ENCODE measurements at places on chromosomes 16 and 17.

- no peak for DNase-seq
Measured at GRCh38 chr17:21268596-21269188, 15.5 kb upstream of the NATD1 start.

DNA sequence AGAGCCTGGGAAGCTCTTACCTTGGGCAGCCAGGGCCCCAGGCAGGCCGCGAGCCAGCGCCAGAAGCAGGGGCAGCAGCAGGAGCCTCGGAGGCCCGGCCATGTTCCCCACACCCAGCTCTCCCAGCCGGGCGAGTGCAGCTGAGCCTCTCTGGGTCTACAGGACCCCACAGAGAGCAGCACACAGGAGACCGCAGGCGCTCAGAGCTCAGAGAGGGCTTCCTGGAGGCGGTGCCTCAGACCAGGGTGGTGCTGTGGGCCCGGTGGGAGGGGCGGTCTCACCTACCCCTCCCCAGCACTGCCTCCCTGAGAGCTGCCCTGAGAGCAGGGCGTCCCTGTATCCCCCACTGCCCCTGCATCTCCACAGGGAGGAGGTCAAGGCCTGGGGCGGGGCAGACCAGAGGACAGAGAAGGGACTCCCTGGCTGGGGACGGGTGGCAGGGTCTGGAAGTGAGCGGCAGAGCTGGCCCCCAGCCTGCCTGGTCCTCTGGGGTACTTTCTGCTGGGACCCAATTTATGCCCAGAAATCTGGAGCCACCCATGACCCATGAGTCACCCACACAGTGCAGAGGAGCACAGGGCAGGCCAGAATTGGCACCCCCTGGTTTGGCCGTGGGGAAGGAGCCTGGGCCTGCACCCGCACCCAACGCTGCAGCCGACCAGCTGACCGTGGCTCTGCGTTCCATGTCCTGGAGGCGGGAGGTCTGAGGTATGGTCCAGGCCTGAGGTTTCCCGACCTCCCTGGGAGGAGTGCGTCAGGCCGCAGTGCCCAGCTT lies at the start of gene CD7:
Gene CD7 (minus strand): TSS at position 215 of the 775 bp plus-strand sequence. CDS start 113 bp downstream, at position 102.
- no peak for DNase-seq

DNA sequence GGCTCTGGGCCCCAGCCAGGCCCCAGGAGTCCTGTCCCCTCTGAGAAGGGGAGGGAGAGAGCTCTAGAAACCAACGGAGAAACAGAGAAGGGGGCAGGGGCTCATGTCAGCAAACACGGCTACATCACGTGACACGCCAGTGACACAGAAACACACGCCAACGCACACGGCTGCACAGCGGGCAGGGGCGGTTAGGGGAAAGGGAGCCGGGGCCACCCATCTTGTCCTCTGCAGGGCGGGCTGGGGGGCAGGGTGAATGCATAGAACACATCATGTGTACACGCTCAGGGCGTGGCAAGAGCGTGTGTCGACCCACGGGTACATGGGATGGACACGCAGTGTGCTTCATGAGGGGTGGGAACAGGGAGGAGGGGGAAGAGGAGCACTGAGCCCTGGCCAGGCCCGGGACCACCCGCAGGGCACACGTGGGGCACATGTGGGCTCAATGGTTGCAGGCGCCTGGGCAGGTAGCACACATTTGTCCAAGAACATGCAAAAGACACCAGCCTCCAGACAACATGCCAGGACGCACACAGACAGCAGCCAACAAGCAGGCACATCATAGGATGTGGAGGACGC lies 4.6 kb downstream of the HSD3B7 start:
- DNase-seq, result no peak

DNA sequence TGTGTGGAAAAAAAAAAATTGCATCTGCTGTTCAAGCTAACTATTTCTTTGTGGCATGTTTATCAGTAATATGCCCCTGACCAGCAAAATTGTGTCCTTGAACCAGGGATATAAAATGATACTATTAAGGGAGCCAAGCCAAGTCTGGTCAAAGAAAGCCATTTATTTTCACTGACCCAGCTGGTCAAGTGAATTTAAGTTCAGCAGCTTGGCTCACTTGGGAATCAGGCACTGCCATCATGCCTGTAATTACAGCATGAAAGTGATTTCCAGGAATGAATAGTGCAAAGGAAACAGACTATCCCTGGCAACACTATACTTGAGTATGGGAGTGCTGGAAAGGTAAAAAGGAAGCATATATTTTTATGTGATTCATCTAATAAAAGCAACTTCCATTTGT lies 934.6 kb upstream of the CDH8 start:
- no peak for DNase-seq

DNA sequence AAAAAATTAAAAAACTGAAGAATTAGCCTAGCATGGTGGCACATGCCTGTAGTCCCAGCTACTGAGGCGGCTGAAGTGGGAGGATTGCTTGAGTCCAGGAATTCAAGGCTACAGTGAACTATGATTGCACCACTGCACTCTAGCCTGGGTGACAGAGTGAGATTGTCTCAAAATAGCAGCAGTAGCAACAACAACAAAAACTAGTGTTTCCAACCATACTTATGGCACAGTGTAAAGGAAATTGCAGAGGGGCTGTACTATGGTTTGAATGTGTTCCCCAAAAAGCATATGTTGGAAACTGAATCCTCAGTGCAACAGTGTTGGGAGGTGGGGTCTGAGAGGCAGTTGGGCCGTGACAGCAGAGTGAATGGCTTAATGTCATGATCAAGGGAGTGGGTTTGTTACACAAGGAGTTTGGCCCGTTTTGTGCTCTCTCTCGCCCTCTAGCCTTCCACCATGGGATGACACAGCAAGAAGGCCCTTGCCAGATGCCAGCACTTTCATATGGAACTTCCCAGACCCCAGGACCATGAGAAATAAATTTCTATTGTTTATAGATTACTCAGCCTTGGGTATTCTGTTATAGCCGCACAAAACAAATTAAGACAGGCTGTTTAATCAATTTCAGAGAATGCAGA lies 70.0 kb downstream of the PGS1 start:
- DNase-seq, result no peak

DNA sequence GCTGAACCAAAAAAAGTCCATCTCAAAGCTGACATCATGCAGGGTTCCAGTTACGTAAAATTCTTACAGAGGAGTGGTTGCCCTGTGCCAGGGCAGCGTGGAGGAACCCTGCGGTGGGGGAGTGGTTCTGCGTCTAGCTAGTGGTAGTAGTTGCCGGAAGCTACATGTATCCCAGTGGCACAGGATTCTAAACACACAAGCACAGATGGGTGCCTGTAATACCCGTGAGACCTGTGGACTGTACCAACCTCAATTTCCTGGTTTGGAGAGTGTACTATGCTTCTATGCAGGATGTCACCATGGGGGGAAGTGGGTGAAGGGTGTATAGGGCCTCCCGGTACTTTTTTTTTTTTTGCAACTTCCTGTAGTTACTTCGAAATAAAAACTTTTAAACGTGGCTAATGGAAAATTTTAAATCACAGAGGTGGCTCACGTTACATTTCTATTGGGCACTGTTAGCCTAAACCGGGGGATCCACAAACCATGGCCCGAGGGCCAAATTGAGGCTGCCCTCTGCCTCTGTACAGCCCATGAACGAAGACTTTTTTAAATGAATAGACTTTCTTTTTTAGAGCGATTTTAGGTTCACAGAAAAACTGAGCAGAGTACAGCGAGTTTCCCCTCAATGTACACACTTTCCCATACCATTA lies 38.5 kb downstream of the TBC1D16 start:
- no peak for DNase-seq

GRCh38 chr16:8109510-8110369 lies 480.6 kb downstream of the TMEM114 start:
- no peak for DNase-seq

- DNase-seq, result no peak
Measured at GRCh38 chr17:36657390-36657762, 56.0 kb downstream of the MRM1 start.

- DNase-seq, result no peak
Measured at GRCh38 chr17:7292194-7292593, 2.2 kb downstream of the YBX2 start.

DNA sequence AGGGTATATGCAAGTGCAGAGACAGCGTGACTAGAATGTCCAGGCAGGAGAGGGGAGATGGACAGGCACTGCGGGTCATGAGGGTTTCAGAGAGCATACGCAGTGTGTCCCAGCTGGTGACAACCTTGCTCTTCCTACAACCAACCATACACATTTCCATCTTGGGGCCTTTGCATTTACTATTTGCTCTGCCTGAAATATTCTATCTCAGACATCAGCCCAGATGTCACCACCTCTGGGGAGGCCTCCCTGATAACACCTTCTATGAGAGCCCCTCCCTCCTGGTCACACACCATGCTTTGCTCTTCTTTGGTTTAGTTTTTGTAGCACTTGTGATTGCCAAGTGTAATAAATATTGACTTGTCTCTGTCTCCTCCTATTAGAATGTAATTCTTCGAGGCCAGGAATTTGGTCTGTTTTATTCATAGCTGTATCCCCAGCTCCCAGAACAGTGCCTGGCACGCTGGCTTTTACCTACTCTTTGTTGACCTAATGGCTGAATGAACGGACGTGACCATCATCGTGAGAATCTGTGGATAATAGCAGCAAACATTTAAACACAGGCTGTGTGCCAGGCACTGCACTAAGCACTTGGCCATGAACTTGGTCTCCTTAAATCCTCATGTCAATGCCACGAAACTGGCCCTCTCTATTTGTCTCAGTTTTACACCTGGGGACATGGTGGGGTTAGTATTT lies 51.9 kb downstream of the PLCG2 start:
- DNase-seq, result no peak

DNA sequence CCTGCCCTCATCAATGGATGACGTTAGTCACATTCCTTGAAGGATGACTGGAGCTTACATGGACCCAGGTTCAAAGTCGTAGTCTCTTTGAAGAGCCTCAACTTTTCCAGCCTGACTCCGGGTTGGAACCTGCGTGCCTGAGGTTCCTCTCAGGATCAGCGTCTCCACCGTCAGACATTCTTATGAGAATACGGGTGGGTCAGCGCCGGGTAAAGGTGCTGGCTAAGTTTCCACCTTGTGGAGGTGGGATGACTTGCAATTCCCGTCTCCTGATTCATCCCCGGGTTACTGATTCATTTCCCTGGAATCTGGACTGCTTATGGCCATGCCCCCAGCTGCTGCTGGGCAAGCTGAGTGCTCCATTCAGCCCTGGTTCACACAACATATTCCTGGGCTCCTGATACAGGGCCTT lies 38.9 kb upstream of the CMIP start:
- DNase-seq, result no peak

GRCh38 chr17:51435641-51436091 lies 175.3 kb downstream of the UTP18 start:
- no peak for DNase-seq

DNA sequence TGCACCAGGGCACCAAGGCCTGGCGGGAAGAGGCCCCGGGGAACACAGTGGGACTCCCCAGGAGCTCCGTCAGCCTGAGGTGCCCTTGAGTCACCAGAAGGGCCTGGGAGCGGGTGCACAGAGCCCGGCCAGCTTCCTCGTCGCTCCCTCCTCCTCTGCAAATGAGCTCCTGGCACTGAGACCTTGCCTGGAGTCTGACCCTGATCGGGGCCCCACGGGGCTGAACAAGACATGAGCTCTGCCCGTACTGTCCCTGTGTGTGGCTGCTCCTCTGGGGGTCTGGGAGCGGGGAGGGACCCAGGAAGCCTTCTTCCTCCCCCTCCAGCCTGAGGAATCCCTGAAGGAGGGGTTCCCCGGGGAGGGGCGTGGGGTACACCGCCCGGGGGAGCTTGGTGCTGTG lies 36.4 kb upstream of the SSTR5 start:
- DNase-seq, result no peak

GRCh38 chr17:34314279-34314678 lies 5.0 kb upstream of the CCL8 start:
- DNase-seq, result no peak

- no peak for DNase-seq
Measured at GRCh38 chr17:67625971-67626370, 91.8 kb upstream of the NOL11 start.
